ENCODE measurements at places on chromosomes 4 and X.

- DNase-seq = no peak
Observed at GRCh38 chr4:100609810-100610209, 92.0 kb upstream of the EMCN start.

- no peak for DNase-seq
Observed at GRCh38 chr4:83771113-83771705, 235.3 kb downstream of the GPAT3 start.

DNA sequence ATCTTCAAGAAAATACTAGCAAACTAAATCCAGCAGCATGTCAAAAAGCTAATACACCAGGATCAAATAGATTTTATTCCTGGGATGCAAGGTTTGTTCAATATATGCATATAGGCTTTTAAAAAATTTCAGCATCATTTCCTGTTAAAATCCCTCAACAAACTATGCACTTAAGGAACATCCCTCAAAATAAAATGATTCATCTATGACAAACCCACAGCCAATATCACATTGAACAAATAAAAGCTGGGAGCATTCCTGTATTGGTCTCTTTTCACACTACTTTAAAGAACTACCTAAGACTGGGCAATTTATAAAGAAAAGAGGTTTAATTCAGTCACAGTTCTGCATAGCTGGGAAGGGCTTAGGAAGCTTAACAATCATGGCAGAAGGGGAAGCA is 726.7 kb downstream of the GRXCR1 start:
- DNase-seq = no peak

GRCh38 chr4:169795585-169795984 is 37.8 kb upstream of the HPF1 start:
- DNase-seq = no peak

DNA sequence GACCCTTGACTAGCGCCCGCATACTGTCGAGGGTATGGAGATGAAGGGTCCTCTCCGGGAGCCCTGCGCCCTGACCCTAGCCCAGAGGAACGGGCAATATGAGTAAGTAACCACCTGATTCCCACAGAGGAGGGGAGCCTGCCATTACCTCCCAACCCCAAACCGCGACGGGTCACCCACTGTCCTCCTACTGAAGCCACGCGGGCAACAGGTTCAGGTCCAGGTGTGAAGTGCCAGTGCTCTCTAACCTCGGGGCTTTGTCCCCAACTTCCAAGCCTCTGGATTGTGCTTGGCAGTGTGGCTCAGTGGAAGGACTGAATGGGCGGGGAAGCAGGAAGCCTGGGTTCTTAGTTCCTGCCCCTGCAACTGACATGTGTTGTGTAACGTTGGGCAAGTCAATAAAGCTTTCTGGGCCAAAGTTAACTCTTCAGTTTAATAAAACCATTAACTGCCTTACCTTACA is 694 bp downstream of the OCRL start:
- DNase-seq = no peak

- DNase-seq = no peak
Observed at GRCh38 chr4:40596522-40596921, 33.1 kb downstream of the RBM47 start.

DNA sequence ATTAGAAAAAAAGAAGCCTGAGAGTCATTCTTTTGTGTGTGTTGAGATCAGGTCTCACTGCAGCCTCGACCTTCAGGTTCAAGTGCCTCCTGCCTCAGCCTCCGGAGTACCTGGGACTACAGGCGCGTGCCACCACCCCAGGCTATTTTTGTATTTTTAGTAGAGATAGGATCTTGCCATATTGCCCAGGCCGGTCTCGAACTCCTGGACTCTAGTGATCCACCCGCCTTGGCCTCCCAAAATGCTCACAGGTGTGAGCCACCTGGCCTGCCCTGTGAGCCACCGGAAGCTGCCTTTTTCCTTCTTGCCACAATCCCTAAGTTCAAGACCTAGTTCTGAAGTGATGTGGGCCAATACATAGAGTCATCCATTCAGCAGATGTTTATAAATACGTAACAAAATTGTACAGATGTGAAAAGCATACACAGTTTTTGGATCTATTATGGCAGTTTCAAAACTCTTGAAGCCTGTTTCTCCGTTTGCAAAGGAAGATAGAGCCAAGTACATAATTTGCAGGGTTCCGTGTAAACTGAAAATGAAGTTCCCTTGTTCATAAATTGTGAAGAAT is 536 bp upstream of the CTSO start:
- DNase-seq = no peak

- DNase-seq = peak; percentile 84
Observed at GRCh38 chr4:4969298-4969697, 50.0 kb downstream of the CYTL1 start.

GRCh38 chrX:8879750-8880149 is 78.6 kb upstream of the FAM9A start:
- DNase-seq = no peak

GRCh38 chr4:64625438-64625837 is 216.2 kb upstream of the TECRL start:
- DNase-seq = no peak

GRCh38 chr4:15004739-15005301 is 2.5 kb downstream of the CPEB2 start:
- DNase-seq = no peak

- no peak for DNase-seq
Observed at GRCh38 chr4:111761531-111761930, 383.7 kb upstream of the FAM241A start.

DNA sequence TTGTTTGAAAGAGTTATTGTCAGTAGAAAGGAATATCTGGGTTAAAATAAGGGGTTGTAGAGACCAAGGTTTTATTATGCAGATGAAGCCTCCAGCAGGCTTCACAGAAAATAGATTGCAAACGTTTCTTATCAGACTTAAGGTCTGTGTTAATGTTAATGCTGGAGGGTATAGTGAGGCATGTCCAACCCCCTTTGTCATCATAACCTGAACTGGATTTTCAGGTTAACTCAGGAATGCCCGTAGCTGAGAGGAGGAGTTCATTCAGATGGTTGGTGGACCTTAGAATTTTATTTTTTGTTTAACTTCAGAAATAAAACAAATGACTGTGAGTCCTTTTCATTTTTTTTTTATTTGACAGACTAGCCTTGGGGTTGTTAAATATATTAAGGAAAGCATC is 354.1 kb downstream of the GPM6A start:
- DNase-seq = no peak

- DNase-seq = no peak
Observed at GRCh38 chr4:113086172-113086695, 36.8 kb downstream of the ANK2 start.

- DNase-seq = no peak
Observed at GRCh38 chr4:141706445-141706844, 70.1 kb downstream of the IL15 start.

GRCh38 chr4:172698256-172698655 is 470.4 kb upstream of the GALNT7 start:
- DNase-seq = no peak

GRCh38 chr4:151408630-151409469 is at the start of gene FHIP1A:
TSS of gene FHIP1A (plus strand) at chr4:151409176. CDS start at chr4:151566260, 157,084 bp downstream.
- DNase-seq = no peak

DNA sequence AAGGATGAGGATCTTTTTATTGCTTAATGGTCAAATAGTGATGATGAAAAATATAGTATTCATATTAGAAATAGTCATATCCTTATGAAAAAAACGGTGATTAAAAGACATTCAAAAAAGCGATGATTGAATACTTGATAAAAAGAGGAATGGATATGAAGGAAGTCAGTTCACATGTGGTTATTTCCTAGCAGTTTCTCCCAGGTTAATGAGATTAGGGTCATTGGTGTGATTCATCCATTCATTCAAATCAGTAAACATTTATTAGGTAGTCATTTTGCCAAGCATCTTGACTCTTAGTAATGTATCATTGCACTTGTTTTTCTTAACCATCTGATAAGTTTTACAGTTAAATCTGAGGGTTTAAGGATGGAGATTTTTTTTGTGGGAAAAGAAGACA is 294.1 kb downstream of the ARHGAP24 start:
- no peak for DNase-seq

GRCh38 chrX:10085223-10085622 is 71.6 kb upstream of the CLCN4 start:
- no peak for DNase-seq

GRCh38 chrX:7262551-7262950 is 114.6 kb upstream of the PUDP start:
- no peak for DNase-seq

- DNase-seq = no peak
Observed at GRCh38 chr4:52408471-52408870, 250.6 kb downstream of the USP46 start.

DNA sequence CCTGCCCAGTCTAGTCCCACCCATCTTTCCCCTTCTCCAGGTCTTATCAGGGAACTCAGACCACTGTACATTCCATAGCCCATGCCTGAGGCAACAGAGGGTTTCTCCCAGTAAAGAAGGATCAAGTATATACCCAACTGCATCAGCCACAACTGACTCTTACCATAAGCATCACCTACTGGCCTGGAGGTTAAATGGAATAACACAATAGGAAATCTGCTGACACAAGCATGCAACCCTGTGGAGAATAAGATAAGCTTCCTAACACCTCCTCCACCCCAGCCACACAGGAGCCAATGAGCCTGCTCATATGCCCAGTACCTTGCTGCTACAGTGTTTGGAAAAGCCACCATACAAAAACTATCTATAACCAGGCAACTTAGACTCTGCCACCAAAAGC is 34.6 kb upstream of the PLK4 start:
- no peak for DNase-seq

GRCh38 chr4:44927399-44928380 is 201.3 kb upstream of the GNPDA2 start:
- DNase-seq = no peak

GRCh38 chr4:83178029-83178428 is 63.5 kb upstream of the PLAC8 start:
- no peak for DNase-seq

Data from vagina (tissue), 2 donors.